ENCODE measurements at places on chromosomes 6 and 20. TPM values are rescaled to one million over a fixed set of nuclear protein-coding genes. Genes with fewer than 3 reads are reported as not detected.

LY6G6F gene
- 1.6 TPM for total RNA-seq

TMEM244 gene
- 1.2 TPM for total RNA-seq

OR2J3 gene
- not detected for total RNA-seq

DNA sequence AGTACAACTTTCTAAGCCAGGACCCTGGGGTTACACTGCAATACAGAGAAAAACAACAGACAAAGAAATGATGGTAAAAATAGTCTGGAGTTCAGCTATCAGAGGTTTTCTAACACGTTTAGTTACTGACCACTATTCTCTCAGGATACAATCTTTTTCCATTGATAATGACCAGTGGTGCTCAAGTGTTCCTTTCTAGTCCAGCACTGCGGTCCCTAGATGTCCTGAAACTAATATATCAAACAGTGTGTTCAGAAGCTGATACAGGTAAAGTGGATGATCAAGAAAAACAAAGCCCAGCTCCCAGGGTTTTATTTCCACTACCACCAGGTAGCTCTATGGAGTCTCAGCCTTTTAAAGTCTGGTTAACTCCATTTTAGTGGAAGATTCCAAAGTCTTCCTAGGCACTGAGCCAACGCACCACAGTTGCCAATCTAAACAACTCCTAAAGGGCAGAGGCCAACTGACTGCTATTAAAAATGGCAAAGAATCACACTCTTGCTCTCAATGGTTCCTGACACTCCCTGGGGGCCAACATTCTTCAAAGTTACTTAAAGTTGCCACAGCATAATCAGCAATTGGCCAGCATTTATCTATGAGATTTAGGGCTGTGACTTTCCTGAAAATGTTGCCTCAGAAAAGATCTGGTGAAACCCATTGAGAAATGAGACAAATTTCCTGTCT is 38.2 kb downstream of the DZANK1 start:
- no peak for DNase-seq

GRCh38 chr6:14305131-14305530 is 187.6 kb downstream of the CD83 start:
- no peak for DNase-seq

DNA sequence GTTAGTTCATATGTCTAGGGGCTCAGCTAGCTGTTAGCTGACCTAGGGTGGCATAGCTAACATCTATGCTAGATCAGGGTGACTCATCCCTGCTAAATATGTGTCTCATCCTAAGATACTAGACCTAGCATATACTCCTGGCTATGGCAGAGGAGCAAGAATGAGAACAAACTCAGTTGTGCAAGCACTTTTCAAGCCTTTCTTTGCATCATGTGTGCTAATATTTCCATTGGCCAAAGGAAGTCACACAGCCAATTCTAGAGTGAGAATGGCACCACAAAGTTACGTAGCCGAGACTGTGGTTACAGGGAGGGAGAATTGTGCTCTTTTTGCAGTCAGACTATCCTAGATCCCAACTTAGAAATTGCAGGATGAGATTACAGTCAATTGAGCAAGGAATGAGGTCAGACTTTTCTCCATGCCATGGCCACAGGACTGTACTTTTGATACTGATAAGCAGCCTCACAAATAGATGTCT is 78.7 kb downstream of the PLCB4 start:
- DNase-seq, result no peak

GRCh38 chr6:2659381-2659780 is 91.3 kb downstream of the MYLK4 start:
- no peak for DNase-seq

All from T-helper 17 cell (primary cell).